ENCODE measurements at places on chromosomes 4 and X. TPM values are rescaled to one million over a fixed set of nuclear protein-coding genes. Genes with fewer than 3 reads are reported as not detected.

GRCh38 chrX:76453737-76454406, 26.4 kb downstream of the MAGEE1 start:
- no peaks in the 10 kb centered on the region for H3K36me3 ChIP-seq
- H3K27me3 ChIP-seq: no peaks in the 10 kb centered on the region
- no peaks in the 10 kb centered on the region for H3K4me1 ChIP-seq
- H3K4me3 ChIP-seq: no peak overlapping the region
- DNase-seq: no peak

DNA sequence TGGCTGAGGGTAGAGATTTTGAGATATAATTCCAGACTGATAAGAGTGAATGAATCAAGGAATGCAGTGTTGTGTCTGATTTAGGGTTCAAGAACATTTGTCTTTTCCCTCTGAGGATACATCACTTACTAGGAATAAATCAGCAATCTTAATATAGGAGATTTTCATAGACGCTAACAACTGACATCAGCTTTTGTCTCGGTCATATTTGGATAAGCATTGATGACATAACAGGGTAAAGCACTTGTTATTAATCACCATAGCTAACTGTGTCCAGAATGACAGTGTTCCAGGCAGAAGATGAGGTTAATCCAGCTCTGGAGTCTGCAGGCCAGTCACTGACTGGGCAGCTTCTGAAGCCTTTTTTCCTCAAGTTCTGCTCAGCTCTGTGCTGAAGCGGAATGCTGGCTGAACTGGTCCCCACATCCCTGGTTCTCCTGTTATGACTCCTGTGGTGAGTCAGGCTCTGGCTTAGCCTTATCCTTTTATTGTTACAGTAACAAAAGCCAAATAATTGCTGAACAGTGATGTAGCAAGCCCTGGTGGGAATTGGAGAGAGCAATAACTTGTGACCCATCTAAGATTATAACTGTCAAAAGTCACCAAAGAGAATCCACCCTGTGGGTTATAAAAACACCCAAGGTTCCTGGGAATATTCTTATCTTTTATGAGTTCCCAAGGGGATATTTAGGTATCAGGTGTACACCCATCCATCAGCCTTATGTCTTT, 41.8 kb downstream of the FNIP2 start:
- no peaks in the 10 kb centered on the region for H3K4me1 ChIP-seq
- H3K36me3 ChIP-seq: no peaks in the 10 kb centered on the region
- peak overlapping the region; percentile 2 for H3K4me3 ChIP-seq
- DNase-seq: no peak

The SLC9B1 gene
- 1.7 TPM for total RNA-seq

DNA sequence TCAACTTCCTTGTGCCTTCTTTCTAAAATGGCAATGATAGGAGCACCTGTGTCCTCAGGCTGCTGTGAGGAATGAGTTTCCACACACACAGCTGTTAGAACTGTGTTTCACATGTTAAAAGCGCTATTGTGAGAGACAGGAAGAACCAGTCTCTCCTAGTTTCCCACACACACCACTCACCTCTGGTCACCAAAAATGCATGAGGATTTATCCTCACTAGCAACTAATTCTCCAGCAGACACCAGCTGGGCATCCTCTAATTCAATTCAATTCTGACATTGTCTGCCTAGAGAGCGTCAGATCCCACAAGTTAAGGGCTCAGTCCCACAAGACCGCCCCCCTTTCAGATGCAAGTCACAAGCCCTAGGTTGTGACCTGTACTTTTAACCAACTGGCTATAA, 29.0 kb upstream of the SLC2A9 start:
- no peaks in the 10 kb centered on the region for H3K4me1 ChIP-seq
- DNase-seq: no peak
- H3K36me3 ChIP-seq: no peaks in the 10 kb centered on the region
- no peaks in the 10 kb centered on the region for H3K27me3 ChIP-seq
- no peak overlapping the region for H3K4me3 ChIP-seq
- no peak overlapping the region for H3K27ac ChIP-seq

DNA sequence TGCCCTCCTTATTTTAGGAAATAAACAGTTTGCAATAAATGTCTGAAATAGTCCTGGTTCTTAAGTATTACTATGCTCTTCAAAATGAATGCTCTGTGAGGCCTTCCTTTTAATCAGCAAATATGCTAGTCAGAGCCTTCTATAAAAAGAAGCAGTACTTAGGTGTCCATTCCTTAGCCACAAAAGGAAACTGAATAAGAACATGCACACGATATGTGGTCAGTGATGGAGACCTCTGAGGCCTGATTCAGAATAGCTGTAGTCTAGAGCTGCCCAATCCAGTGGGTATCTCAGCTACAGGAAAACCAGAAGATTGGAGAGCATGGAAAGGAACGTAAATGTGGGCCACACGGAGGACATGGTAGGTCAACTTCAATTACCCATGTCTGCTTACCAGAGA, 141.8 kb downstream of the RASL11B start:
- H3K4me1 ChIP-seq: no peaks in the 10 kb centered on the region
- no peak overlapping the region for H3K27ac ChIP-seq
- no peaks in the 10 kb centered on the region for H3K27me3 ChIP-seq
- no peak overlapping the region for H3K4me3 ChIP-seq
- no peak for DNase-seq

The PNCK gene
- 0.54 TPM for total RNA-seq

The FGA gene
- total RNA-seq: not detected

- H3K4me1 ChIP-seq: no peaks in the 10 kb centered on the region
- no peaks in the 10 kb centered on the region for H3K36me3 ChIP-seq
- H3K27me3 ChIP-seq: no peaks in the 10 kb centered on the region
- H3K4me3 ChIP-seq: no peak overlapping the region
- H3K27ac ChIP-seq: no peak overlapping the region
- DNase-seq: no peak
Observed at GRCh38 chr4:100841911-100842310, 324.1 kb upstream of the EMCN start.

DNA sequence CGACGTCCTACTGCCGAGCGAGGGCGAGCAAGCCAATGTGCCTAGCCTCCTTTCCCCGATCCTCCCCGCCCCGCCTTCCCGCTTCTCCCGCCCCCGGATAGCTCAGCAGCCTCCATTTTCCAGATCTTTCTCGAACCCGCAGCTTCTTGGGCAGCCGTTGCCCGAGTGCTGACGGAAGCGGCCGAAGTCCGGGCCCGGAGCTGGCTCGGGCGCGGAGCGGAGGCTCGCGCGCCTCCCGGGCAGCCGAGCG, 172 bp upstream of the HSPA4L start:
- H3K4me1 ChIP-seq: peaks cover 15% of the 10 kb centered on the region
- H3K27ac ChIP-seq: no peak overlapping the region
- peaks cover 56% of the 10 kb centered on the region for H3K27me3 ChIP-seq
- H3K36me3 ChIP-seq: no peaks in the 10 kb centered on the region
- H3K4me3 ChIP-seq: no peak overlapping the region

- H3K27ac ChIP-seq: no peak overlapping the region
- DNase-seq: no peak
- H3K36me3 ChIP-seq: no peaks in the 10 kb centered on the region
- H3K27me3 ChIP-seq: no peaks in the 10 kb centered on the region
- H3K4me1 ChIP-seq: no peaks in the 10 kb centered on the region
- H3K4me3 ChIP-seq: no peak overlapping the region
Observed at GRCh38 chr4:4591071-4591470, 49.2 kb upstream of the STX18 start.

The SATL1 gene
- not detected for total RNA-seq

DNA sequence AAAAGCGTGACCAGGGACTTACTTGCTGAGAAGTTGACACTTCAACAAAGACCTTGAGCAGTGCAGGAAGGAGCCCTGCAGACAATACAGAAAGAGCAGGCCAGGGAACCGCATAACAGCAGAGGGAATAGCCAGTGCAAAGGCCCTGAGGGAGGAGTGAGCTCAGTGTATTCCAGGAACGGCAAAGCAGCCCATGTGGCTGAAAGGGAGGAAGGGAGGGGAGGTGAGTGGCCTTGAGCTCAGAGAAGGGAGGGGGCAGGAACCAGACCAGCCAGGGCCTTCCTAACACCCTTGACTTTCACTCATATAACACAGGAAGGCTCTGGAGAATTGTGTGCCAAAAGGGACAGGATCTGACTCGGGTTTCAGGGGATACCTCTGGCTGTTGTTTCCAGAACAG, 112.2 kb downstream of the BCOR start:
- no peak for DNase-seq
- no peaks in the 10 kb centered on the region for H3K36me3 ChIP-seq
- no peaks in the 10 kb centered on the region for H3K4me1 ChIP-seq
- H3K27me3 ChIP-seq: no peaks in the 10 kb centered on the region
- H3K27ac ChIP-seq: no peak overlapping the region

GRCh38 chrX:95760356-95760755, 924.3 kb upstream of the DIAPH2 start:
- no peaks in the 10 kb centered on the region for H3K36me3 ChIP-seq
- DNase-seq: no peak
- H3K4me1 ChIP-seq: no peaks in the 10 kb centered on the region
- no peak overlapping the region for H3K4me3 ChIP-seq
- H3K27me3 ChIP-seq: no peaks in the 10 kb centered on the region
- H3K27ac ChIP-seq: no peak overlapping the region

DNA sequence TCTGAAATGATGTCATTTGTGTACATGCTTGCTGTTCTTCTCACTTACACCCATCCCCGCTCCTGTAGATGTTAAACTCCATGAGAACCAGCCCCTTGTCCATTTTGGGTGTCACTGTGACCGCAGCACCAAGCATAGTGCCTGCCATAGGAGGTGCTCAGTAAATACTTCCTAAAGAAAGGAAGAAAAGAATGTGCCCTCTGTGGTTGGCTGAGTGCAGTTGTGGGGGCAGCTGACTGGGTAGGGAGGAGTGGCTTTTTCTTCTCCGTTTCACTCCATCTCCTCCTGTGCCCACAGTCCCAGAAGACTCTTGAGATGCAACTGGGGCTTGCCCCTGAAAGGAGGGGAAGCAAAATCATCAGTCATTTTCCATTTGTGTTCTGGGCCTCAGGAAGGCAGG, 25.5 kb downstream of the PHEX start:
- H3K4me3 ChIP-seq: no peak overlapping the region
- no peaks in the 10 kb centered on the region for H3K36me3 ChIP-seq
- H3K27ac ChIP-seq: no peak overlapping the region
- no peaks in the 10 kb centered on the region for H3K4me1 ChIP-seq

The USP17L5 gene
- total RNA-seq: not detected

The IGSF1 gene
- total RNA-seq: not detected

DNA sequence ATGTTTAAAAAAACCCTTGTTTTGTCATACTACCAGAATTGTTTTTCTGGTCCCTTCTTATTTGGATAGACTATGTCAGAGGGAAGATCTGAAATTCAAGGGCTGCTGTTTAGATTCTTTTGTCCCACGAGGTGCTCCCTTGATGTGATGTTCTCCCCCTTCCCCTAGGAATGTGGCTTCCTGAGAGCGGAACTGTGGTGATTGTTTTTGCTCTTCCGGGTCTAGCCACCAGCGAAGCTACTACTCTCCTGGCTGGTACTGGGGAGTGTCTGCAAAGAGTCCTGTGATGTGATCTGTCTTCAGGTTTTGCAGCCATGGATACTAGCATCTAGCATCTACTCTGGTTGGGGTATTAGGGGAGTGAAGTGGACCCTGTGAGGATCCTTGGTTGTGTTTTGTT, 271.1 kb downstream of the DCAF12L2 start:
- H3K36me3 ChIP-seq: no peaks in the 10 kb centered on the region
- H3K4me3 ChIP-seq: no peak overlapping the region
- no peaks in the 10 kb centered on the region for H3K27me3 ChIP-seq
- no peaks in the 10 kb centered on the region for H3K4me1 ChIP-seq
- DNase-seq: no peak

GRCh38 chr4:103129174-103129573, 29.5 kb upstream of the BDH2 start:
- no peaks in the 10 kb centered on the region for H3K27me3 ChIP-seq
- H3K27ac ChIP-seq: no peak overlapping the region
- no peaks in the 10 kb centered on the region for H3K4me1 ChIP-seq
- H3K4me3 ChIP-seq: no peak overlapping the region
- no peak for DNase-seq

GRCh38 chr4:130110770-130111169, 1014.8 kb downstream of the C4orf33 start:
- no peak overlapping the region for H3K4me3 ChIP-seq
- H3K36me3 ChIP-seq: no peaks in the 10 kb centered on the region
- H3K27ac ChIP-seq: no peak overlapping the region
- H3K4me1 ChIP-seq: no peaks in the 10 kb centered on the region
- DNase-seq: no peak

GRCh38 chrX:68438575-68438974, 5.3 kb upstream of the OPHN1 start:
- H3K27me3 ChIP-seq: peaks cover 7% of the 10 kb centered on the region
- H3K4me3 ChIP-seq: no peak overlapping the region
- H3K27ac ChIP-seq: no peak overlapping the region
- DNase-seq: no peak
- no peaks in the 10 kb centered on the region for H3K36me3 ChIP-seq

DNA sequence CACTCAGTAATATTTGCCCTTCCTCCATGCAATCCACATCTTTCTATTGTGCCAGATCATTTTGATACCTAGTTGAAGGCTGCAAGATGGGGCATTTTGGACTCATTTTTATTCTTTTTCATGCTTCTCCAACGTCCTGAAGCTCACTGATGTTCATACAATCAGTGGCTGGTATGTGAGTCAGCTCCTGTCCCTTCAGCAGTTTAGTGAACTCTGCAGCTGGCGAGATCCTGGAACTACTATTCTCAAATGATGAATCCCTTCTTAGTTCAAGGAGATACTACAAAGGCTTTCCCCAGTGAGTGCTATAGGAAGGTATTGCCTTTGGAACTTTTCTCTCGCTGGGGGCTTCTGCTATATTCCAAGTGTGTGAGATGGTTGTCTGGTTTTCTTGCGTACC, 9.6 kb upstream of the CCDC149 start:
- no peak overlapping the region for H3K4me3 ChIP-seq
- DNase-seq: no peak
- H3K36me3 ChIP-seq: no peaks in the 10 kb centered on the region
- H3K4me1 ChIP-seq: no peaks in the 10 kb centered on the region
- no peak overlapping the region for H3K27ac ChIP-seq

The SFRP2 gene
- total RNA-seq: not detected

The TMEM144 gene
- not detected for total RNA-seq

DNA sequence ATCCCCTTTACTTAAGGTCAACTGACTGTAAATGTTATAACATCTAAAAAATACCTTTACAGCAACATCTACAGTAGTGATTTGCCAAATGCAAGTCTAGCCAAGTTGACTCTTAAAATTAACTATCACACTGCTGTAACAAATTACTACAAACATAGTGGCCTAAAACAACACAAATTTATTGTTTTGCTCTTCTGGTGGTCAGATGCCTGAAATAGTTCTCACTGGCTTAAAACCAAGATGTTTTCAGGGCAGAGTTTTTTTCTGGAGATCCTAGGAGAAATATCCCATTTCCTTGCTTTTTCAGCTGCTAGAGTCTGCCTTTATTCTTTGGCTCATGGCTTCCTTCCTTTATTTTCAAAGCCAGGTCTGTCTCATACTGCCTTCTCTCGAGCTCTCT, 120.5 kb downstream of the ADGRL3 start:
- H3K36me3 ChIP-seq: no peaks in the 10 kb centered on the region
- DNase-seq: no peak
- no peak overlapping the region for H3K4me3 ChIP-seq
- H3K4me1 ChIP-seq: no peaks in the 10 kb centered on the region
- H3K27ac ChIP-seq: no peak overlapping the region

- no peaks in the 10 kb centered on the region for H3K36me3 ChIP-seq
- no peak overlapping the region for H3K27ac ChIP-seq
- no peaks in the 10 kb centered on the region for H3K27me3 ChIP-seq
- no peak overlapping the region for H3K4me3 ChIP-seq
- H3K4me1 ChIP-seq: peaks cover 12% of the 10 kb centered on the region
Observed at GRCh38 chr4:10179957-10180602, 63.5 kb upstream of the WDR1 start.
